ENCODE measurements at places on chromosomes 6 and 20.

GRCh38 chr6:77368660-77369313 lies 94.5 kb downstream of the HTR1B start:
- DNase-seq, result peak; percentile 18

GRCh38 chr6:2952557-2953095 lies 18.7 kb downstream of the SERPINB6 start:
- DNase-seq, result peak; percentile 88

GRCh38 chr20:48155268-48155667 lies 370.0 kb upstream of the SULF2 start:
- no peak for DNase-seq

DNA sequence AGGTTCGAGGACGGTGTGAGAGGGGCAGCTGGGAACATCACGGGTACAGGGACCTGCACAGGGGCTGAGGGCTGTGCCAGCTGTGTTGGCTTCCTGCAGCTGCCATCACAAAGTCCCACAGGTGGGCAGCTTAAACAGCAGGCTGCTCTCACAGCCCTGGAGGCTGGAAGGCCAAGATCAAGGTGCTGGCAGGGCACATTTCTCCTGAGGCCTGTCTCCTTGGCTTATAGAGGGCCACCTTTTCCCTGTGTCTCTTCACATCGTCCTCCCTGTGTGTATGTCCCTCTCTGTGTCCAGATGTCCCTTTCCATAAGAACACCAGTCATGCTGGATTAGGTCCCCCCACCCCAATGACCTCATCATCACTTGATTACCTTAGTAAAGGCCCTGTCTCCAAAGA lies 15.1 kb upstream of the MPC1 start:
- no peak for DNase-seq

DNA sequence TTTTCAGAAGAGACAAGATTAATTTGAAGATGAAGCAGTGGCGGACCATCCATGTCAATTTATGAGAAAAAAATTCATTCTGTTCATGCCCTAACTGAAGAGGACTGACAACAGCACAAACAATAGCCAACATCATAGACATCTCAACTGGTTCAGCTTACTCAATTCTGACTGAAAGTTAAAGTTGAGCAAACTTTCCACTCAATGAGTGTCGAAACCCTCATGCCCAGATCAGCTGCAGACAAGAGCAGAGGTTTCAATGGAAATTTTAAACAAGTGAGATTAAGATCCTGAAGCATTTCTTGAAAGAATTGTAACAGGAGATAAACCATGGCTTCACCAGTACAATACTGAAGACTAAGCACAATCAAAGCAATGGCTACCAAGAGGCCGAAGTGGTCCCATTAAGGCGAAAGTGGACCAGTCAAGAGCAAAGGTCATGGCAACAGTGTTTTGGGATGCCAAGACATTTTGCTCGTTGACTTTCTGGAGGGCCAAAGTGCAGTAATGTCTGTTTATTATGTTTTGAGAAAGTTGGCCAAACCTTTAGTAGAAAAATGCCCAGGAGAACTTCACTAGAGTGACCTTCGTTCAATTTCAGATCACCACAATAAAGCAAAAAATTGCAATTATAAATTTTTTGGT lies 6.1 kb upstream of the SFT2D1 start:
- DNase-seq, result no peak

- no peak for DNase-seq
Observed at GRCh38 chr6:95959261-95959660, 56.5 kb upstream of the FUT9 start.

- DNase-seq, result no peak
Observed at GRCh38 chr6:142303176-142303533, 1.3 kb downstream of the ADGRG6 start.

GRCh38 chr6:79598012-79598411 lies 33.1 kb upstream of the SH3BGRL2 start:
- DNase-seq, result no peak

- no peak for DNase-seq
Observed at GRCh38 chr6:142518126-142518525, 216.3 kb downstream of the ADGRG6 start.

DNA sequence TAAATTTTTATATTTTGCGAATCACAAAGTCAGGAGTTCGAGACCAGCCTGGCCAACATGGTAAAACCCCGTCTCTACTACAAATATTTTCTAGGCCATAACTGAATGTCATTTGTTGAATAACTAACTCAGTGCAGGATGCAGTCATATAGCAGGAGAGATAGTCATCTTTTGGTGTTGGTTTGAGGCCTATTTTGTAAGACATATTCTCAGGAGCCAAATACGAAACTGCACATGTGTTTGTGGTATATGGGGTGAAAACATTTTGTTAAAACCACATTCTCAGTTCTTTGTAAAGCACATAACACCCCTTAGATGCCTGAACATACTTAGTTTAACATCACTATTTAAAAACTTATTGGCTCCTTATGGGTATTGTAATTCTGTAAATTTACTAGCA lies 4.7 kb upstream of the ENPP5 start:
- DNase-seq, result no peak
